ENCODE measurements at places on chromosomes 3 and 15.

DNA sequence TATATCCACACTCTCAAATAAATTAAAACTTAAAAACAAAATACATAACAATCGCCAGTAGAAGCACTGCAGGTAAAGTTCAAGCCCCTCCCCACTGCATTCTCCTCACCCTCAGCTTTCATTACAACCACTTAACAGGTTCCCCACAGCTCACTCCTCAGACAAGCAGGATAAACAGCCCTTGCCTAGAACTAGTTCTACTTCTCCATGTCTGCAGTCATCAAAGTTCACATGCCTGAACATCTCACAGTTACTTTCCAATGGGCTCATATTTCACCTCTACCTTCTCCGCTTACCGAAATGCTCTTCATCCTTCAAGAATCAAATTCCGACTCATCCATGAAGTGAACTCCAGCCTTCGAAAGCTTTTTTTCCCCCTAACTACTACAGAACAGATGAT lies 4.1 kb downstream of the YEATS2 start:
- no peak for DNase-seq

GRCh38 chr15:70687482-70687881 lies 75.9 kb downstream of the UACA start:
- DNase-seq, result no peak

DNA sequence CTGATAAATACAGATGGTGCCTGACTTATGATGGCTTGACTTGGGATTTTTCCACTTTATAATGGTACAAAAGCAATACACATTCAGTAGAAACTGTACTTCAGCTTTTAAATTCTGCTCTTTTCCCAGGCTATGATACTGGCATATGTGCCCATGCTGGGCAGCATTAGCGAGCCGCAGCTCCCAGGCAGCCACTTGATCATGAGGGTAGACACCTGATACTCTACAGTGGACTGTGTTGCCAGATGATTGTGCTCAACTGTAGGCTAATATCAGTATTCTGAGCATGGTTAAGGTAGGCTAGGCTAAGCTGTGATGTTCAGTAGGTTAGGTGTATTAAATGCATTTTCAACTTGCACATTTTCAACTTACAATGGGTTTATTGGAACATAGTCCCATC lies 17.7 kb upstream of the FEM1B start:
- DNase-seq, result no peak

DNA sequence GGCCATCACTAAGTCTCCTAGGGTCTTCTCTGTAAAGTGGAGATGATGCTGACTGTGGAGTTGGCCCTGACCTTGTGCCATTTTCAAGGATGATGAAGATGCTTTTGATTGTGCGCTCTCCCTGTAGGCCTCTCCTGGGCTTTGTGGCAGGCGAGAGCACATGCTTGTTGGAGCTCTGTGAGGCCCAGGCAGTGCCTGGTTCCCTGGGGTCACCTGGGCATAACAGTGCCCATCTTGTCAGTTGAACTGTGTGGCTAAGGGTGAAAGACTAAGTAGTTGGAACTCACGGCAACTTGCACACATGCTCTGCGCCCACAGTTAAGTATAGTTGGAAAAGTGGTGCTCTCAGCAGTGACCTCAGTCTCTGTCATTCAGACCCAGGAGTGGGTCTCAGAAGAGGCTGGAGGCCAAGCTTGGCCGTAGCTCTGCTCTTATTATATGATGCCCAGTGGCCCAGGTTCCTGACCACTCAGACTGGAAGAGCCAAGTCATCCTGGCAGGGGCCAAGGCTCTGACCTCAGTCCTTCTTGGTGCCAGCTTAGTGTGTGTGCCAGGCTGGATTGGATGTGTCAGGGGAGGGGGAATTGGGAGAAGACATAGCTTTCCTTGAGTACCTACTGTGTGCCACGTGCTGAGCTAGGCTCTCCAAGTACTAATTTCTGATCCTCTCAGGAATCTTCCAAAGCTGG lies 154.6 kb downstream of the EEFSEC start:
- no peak for DNase-seq

DNA sequence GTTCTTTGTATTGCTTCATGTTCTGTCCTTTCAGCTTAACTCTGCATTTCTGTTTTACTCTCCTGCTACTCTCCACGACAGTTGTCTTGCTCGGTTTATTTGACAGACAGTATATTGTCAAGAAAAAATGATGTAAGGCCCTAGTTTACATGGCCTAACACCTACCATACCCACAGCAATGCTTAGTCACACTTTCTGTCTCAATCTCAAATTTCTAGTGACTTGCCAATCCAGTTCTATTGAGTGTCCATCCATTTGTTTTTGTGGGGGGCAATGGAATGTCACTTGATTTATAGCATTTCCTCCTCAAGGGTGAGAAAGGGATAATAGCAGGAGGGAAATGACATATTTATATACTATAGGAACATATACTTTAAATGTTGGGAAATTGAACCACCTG lies 676.2 kb downstream of the NAALADL2 start:
- no peak for DNase-seq

DNA sequence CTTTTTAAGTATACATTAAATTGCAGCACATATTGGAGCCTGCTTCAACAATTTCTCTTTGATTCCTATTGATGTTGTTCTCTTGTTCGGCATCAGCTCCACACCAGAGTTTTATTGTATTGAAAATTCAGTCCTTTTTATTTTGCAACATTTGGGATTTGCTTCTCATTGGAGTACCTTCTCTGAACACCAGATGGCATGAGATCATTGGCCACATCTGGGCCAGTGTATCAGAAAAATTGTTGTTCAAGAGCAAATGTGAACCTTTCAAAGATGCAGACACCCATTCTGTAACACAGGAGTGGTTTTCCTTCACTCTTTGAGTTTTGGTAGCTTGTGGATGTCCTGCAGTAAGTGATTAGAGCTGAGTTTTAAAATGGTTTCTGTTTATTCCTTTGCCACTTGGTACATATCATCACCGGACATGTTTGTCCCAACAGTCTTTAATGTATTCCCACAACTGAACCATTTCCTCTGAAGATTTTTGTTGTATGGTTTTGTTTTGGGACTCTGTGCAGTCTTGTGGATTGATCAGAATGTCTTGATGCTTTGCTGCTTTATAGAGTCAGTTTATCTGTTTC lies 96.1 kb downstream of the MCTP2 start:
- no peak for DNase-seq

DNA sequence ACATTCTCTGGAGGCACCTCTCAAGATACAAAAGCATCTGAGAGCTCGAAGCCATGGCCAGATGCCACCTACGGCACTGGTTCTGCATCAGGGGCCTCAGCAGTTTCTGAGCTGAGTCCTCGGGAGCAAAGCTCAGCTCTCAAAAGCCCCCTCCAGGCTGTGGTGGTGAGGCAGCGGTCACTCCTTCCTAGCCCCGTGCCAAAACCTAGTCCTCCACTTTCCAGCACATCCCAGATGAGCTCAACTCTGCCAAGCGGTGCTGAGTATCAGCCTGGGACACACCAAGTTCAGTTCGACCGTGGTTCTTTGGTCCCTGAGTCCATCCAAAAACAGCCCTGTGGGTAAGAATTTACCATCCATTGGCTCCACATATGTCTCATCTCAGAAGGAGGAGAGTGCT lies 79.3 kb upstream of the STT3B start:
- no peak for DNase-seq

DNA sequence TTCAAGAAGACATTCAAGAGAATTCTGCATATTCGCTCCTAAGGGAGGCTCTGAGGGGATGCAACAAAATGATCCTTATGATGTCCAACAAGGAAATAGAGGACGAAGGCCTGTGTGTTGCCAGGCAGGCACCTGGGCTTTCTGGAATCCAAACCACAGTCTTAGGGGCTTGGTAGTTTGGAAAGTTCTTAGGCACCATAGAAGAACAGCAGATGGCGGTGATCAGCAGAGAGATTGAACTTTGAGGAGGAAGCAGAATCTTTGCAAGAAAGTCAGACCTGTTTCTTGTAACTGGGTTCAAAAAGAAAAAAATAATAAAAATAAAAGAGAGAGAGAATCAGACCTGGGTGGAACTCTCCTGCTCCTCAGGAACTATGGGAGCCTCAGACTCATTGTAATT lies 11.7 kb upstream of the ATG7 start:
- no peak for DNase-seq

DNA sequence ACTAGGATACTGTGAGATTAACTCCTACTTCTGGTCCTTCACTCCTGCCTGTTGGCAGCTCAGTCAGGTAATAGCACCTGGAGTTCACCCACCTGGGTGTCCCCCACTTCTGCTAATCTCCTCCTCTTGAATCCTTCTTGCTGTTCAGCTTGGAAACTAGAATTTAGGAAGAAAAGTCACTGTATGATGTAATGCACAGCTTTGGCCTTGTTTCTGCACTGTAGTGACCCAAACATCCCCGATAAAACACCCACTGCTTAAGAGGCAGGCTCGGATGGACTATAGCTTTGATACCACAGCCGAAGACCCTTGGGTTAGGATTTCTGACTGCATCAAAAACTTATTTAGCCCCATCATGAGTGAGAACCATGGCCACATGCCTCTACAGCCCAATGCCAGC lies 24.8 kb downstream of the STARD5 start:
- no peak for DNase-seq

DNA sequence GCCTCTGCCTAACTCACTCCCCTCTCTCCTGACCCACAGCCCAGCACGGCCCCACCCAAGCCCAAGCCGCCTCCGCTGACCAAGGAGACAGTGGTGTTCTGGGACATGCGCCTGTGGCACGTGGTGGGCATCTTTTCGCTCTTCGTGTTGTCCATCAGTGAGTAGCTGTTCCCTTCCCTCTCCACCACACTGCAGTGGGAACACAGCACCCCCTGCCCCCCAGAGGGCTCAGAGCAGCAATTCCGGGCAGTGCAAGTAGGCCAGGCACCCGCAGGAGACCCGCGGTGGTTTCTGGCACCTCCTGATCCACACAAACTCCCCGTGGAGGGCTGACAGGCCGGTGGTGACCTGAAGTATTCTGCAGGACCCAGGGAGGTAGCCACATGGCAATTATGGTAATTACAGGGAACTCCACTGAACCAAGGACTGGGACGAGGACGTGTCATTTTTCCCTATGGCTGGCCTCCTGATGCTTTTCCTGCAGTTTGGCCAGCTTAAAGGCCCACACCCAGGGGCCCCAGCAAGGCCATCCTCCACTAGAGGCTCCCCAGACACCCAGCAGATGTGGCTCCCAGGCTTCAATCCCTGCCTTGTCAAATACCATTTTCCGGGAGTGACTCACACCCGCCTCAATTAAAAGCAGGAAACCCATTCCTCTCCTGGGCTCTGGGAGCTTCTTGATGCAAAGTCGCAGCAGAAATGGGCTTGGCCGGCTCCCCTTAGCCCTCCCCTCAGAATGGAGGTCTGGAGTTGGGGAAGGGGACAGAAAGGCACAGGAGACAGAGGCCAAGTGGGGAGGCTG lies 4.8 kb downstream of the TMIE start:
- no peak for DNase-seq
